ENCODE measurements at places on chromosomes 11 and 22.

GRCh38 chr11:48124880-48125279 lies 91.7 kb upstream of the OR4B1 start:
- no peak for DNase-seq

- DNase-seq, result no peak
Measured at GRCh38 chr11:69160296-69161116, 4.8 kb downstream of the SMIM38 start.

GRCh38 chr11:8221046-8221723 lies 42.5 kb downstream of the LMO1 start:
- no peak for DNase-seq

DNA sequence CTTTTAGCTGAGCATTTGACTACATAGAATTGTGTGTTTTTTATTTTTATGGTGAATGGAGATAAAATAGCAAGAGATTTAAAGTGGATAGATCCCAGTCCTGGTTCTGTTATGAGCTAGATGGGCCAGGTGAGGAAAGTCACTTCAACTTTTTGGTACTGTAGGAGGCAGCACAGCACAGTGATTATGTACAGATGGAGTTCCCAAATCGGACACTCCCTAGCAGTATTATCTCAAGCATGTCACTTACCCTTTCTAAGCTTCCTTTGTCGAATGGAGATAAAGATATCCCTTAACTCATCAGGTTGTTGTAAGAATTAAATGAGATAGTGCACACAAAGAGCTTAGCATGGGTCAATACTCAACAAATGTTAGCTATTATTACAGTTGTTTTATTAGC lies 5.3 kb downstream of the EXPH5 start:
- DNase-seq, result no peak

DNA sequence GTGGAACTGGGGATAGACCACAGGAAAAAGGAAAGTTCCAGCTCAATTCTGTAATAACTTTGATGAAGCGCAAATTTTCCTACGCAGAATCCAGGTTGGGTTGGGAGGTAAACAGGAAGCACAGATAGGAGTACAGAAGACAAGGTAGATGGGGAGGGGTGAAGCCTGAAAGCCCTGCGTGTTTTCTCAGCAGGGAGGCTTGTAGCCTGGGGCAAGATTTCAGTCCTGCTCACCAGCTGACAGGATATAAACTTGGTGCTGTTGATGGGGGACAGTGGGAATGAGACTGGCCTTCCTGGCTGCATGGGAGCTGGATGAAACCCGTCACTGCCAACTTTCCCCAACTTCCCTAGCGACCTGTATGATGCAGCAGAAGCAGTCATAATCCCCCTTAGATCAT lies 114.9 kb downstream of the ARHGAP32 start:
- no peak for DNase-seq
